Foreskin melanocyte (primary cell): ENCODE measurements at places on chromosomes 7 and 10.

DNA sequence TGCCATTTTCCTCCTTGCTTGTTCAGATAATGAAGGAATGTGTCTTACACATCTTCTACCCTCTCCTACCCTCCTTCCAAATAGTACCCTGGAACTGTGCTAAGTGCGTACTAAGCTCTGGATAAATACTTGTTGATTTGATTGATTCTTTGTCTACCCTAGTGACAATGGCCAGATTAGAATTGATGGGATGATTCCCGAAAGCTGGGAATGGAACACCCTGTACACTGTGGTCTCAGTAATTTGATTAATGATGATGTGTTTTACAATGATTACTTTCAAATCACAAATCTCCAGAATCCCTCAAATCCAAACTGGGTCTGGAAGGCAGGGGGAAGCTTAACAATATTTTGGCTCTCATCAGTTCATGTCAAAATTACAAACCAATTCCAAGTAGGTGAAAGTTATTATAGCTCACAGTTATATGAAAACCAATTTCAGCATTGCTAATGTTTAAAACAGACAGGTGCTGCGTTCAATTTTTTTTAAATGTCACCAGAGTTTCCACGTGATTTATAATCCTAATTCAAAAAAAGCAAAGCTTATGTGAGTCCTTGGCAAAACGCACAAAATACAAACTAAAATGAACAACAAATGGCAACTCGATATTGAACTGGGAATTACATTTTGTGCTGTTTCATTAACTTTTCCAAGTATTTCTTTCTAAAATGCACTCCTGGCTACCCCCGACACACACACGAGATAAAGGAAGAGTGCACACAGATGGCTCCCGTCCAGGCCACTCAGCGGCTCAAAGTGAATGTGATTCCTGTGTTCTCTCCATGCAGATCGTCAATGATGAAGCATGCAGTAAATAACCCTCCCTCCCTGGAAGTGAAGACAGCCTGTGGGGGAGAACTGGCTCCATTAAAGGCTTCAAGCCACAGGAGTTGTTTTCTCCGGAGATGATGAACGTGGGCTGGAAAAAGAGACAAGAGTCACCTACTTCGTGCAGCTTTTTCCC lies 21.7 kb upstream of the ADRB1 start:
- no peak for DNase-seq

- DNase-seq, result no peak
These were observed 88.9 kb upstream of the NEBL start for GRCh38 chr10:20986049-20986448.

- no peak for DNase-seq
These were observed 25.3 kb upstream of the NEBL start for GRCh38 chr10:20922451-20922850.

- DNase-seq, result no peak
These were observed 100.1 kb downstream of the HIP1 start for GRCh38 chr7:75638594-75639070.

DNA sequence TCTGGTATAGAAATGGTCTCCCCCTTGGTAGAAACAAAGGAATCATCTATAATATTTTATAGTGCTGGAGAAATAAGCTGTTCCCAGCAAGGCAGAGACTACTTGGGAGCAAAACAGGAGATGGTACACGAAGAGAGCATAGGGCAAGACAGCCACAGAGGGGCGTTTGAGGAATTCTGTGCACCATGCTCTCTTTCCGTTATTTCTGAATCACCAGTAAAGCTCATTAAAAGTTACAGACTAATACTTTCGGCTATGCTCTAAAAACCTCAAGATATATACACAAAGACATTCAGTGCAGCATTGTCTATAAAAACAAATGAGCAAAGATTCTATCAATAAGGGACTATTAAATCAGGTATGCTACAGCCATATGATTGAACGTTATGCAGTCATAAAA lies 68.5 kb upstream of the FHIP2A start:
- DNase-seq, result no peak

DNA sequence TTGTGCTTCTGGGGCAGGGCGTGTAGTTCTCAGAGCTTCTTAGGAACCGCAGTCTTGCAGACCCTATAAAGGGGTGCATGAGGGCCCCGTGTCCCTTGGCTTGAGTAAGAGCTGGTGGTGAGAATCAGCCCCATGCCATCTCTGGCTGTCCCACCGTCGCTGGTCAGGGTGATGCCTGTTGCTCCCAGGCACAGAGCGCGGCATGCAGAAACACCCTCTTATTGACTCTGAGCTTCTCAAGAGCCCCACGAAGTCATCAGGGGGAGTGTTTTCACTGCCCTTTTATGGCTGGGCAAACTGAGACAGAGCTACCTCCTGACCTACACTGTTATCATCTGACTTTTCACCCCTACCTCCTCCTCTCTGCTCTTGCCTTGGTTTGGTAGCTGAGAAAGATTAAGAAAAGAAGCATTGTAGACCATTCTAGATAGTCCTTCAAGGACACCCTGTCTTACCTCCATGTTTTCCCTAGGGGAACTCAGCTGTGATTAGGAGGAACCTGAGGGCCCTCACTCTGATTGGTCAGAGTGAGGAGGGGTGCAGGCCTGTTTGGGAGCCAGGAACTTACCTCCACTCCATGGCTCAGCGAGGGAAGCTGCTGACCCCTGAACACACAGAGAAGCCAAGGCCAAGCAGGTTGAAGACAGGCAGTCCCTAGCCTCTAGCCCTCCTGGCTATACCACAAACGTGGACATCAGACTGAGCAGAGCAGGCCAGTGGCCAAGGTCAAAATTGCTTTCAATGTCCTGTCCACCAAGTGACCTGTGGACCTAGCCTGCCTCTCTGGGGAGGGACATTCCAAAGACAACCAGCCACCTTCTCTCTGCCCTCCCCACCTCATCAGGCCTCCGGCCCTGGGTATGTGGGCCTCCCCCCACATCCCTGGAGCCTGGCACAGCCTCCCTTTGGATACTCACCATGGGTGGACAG lies 17.6 kb downstream of the UNC5B start:
- DNase-seq, result no peak

- DNase-seq, result no peak
These were observed 151.9 kb downstream of the PRKAG2 start for GRCh38 chr7:151724920-151725584.

DNA sequence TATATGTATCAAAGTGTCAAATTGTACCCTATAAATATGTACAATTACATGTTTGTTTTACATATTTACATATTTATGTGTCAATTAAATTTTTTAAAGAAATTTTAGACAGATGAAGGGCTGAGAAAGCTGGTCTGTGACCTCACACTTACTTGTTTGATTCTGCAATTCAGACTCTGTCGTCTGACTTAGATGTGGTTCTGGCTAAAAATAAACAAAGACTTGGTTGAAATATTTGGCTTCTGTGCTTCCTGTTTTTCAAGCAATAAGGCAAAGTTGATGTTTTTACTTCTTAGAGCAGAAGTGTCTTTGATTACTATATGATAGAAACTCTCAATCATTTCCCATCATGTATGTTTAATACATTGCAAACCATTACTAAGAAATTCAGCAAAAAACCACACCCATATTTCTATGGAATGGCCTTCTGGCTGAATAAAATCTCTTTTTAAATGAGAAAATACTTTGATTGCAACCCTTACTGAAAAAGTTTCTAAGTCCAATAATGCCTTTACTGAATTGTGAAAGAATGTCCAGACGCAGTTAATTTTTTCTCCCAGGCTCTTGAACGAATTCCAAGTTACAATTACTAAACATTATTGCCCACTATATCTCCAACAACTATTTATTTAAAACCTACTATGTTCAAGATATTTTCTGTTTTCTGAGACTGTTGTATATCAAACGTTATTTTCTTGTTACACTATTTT lies 59.5 kb upstream of the PRKG1 start:
- no peak for DNase-seq

- DNase-seq, result no peak
These were observed 52.6 kb downstream of the PTEN start for GRCh38 chr10:87915989-87916388.

DNA sequence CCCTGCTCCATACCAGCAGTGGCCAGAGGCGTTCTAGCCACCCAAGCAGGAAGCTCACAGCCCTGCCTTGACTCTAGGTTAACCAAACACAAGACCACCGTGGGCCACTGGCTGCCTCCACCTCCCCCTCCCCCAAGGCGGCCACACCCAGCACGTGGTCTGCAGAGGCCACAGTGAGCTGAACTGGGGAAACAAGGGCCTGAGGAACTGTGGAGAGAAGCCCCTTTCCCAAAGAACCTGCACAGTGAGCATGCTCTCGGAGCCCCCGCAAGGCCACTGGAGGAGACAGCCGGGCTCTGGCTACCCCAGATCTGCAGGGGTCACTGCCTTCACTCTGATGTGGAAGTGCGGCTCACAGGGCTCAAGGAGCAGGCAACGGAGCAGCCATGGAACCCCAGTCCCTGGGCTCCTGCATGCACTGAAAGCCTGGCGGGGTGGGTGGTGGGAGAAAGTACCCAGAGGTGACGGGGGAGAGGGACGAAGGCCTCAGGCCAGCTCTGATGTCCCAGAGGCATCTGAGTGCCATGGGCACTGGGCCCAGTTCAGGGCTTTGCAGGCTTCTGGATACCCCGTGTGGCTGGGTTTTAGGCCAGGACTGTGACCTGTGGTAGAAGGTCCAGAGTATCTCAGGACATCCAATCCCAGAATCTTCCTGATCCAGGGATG lies 189.2 kb downstream of the EBF3 start:
- no peak for DNase-seq

- no peak for DNase-seq
These were observed 3.6 kb downstream of the ZNF438 start for GRCh38 chr10:31028081-31028480.

GRCh38 chr10:124386186-124387077 lies 32.3 kb downstream of the OAT start:
- no peak for DNase-seq

DNA sequence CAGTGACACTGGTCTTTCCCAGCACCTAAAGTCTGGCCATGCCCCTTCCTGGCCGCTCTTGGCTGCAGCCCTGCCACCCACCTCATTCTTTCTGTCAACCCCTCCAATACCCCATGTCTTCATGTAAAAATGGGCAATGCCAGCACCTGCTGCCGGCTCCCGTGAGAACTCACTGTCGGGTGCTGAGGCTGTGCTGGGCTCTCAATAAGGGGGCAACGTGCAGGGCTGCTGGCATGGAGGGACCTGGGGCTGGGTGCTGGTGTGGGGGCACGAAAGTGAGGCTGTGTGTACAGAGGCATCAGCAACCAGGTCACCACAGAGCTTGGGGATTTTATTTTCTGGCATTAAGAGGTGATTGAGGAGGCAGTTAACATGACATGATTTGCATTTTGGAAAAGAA lies 65.3 kb downstream of the ALOX5 start:
- no peak for DNase-seq

DNA sequence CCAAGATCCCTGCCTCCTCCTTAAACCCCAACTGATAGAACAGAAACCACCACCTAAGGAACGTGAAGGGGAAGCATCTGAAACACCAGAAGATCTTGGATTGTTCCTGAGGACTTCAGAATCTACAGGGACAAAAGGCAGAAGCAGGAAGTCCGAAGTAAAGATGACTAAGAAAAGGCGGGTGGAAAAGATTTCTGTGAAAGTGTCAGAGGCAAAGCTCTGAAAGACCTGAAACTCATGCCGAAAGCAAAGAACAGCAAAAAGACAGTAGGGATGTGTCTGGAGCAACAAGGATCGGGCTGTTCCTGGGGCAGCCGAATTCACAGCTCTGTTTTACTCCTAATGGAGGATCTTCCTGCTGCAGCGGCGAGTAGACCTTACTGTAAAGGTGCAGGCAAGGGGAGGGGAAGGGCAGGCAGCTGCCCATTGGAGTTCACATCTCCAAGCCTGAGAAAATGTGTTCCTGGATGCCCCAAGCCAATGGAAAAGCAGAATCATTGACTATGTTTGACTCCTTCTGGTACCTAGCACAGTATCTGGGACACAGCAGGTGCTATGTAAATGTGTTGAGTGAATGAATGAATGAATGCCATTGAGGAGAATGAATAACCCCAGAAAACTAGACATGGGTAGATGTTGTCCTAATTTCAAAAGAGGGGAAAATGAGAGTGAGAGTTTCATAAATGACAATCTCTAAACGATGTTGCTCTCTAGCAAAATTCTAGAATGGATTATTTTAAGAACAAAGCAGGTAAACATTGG lies 40.4 kb downstream of the PDIA4 start:
- DNase-seq, result no peak

DNA sequence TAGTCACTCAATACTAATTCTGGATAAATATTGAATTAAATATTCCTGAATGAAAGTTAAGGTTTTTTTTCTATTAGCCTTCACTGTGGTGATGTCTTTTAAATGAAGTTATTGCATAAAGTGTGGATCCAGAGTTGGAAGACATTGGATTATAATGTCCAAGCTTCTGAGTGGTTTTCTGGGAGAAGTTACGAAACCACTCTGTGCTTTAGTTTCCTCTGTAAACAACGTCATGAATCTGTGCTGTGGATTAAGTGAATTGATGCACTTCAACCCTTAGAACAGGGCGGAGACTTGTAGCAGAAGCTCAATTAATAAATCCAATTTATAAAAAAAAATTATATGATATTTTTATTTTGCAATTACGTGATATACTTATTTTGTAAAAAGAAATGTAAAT lies 271.7 kb downstream of the BICC1 start:
- no peak for DNase-seq

DNA sequence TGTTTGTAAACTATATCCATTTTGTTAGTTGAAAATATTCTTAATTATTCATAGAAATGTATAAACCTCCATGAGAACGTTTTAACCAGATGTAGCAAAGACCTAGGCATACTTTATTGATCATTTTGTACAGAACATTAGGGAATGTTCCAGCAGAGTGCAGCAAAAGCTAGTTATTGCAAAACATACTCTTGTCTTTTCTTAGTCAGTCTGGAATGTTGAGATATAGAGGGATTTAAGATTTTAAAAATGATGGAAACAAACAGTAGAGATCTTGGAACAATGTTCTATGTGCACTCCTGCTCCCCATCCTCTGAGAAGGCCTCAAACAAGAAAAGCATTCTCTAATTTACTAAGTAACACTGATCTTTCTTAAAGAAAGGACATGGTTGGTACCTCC lies 292.1 kb downstream of the BBS9 start:
- DNase-seq, result no peak

DNA sequence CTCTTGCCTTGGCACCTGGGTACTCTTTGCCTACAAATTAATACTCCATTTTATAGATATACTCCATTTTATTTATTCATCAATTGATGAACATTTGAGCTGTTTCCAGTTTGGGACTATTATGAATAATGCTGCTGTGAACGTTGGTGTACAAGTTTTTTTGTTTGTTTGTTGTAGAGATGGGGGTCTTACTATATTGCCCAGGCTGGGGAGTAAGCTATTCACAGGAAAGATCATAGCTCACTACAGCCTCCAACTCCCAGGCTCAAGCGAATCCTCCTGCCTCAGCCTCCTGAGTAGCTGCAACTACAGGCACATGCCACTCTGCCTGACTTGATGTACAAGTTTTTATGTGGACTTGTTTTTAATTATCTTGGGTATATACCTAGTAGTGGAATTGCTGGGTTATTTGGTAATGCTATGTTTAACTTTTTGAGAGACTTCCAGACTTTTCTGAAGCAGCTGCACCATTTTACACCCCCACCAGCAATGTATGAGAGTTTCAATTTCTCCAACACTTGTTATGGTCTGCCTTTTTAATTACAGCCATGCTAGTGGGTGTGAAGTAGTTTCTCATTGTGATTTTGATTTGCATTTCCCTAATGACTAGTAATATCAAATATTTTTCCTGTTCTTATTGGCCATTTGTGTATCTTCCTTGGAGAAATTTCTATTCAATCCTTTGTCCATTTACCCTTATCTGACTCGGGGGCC lies 15.9 kb downstream of the WBP1L start:
- DNase-seq, result no peak
